T-helper 1 cell (primary cell): ENCODE measurements at places on chromosomes 11 and 22.

DNA sequence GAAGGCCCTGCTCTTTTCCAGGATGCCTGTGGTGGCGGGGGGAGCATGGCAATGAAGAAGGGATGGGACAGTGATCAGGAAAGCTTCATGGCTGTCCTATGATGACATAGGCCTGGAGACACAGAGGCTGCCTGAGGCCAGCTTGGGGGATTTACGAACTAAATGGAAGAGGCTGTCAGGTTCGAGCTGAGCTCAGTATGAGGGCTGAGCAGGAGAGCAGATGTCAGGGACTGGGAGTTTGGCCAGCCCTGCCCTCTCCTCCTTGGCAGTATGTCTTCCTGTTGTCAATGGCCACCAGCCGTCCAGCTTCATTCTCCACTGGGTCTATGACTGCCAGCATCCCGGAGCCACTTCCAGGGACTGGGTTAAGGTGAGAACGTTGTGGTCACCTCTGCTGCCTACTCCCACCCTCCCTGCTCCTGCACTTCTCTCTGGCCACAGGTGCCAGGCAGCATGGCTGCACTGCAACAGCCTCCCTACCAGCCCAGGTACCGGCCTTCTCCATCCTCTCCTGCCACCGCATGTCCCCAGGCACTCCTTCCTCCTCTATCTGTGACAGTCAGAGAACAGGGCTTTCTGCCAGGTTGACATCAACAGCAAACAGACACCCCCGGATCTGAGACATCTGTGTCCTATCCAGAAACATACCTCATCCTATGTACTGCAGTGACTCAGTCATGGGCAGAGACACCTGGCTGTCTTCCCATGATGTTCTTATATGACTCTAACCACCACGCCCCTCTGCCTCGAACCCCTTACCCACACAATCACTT, 75.1 kb downstream of the KIRREL3 start:
- no peak for DNase-seq

DNA sequence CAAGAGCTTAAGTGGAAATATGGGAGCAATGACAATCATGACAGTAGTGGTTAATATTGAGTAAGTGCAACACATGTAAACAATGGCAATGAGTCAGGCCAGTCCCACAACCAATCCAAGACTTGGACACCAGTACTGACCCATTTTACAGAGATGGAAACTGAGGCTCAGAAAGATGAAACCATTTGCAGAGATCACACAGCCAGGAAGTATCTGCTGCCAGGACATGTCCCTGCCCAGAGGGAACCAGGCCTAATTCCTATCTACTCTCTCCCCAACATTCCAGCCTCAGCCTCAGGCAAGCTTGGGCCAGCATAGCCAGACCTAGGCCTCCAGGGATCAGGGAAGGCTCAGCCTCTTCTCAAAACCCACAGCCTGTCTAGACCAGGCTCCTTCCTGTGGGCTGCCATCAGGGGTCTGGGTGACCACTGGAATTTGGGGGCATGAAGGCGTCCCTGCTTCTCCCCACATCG, 395.1 kb downstream of the MN1 start:
- no peak for DNase-seq

GRCh38 chr22:27747396-27748221, 53.9 kb downstream of the MN1 start:
- DNase-seq = no peak

DNA sequence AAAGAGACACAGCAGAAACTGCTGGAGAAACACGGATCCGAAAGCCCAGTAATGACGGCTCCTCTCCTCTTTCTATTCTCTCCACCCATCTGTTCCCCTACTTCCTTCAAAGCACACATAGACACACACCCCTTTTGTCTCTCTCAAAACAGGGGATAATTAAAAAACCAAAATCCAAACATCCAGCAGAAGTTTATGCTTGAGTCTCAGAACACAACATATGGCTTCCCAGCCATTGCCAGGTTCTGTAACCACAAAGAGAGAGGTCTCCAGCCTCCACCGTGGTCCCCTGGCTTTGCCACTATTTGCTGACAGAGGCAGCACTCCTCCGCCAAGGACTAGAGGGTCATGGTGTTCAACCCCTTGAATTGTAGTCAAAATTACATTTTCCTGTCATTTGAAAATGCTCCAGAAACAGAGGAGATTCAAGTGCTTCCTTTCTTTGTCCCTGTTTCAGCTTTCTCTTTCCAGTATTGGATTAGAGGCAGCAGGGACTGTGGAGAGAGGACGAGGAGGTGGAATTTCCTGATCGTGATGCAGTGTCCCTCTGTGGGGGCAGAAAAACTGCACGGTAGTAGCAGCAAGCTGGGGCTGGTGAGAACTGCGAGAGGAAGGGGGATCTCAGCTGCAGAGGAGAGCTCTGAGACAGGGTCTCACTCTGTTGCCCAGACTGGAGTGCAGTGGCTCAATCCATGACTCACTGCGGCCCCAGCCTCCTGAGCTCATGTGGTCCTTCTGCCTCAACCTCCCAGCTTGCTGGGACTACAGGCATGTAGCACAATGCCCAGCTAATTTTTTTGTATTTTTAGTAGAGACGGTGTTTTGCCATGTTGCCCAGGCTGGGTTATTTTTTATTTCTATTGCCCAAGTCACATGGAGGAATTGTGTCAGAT, 60.3 kb downstream of the UBASH3B start:
- no peak for DNase-seq

GRCh38 chr11:120842195-120842594, 181.7 kb upstream of the TBCEL start:
- no peak for DNase-seq

GRCh38 chr22:49243965-49244364, 583.7 kb downstream of the BRD1 start:
- no peak for DNase-seq

DNA sequence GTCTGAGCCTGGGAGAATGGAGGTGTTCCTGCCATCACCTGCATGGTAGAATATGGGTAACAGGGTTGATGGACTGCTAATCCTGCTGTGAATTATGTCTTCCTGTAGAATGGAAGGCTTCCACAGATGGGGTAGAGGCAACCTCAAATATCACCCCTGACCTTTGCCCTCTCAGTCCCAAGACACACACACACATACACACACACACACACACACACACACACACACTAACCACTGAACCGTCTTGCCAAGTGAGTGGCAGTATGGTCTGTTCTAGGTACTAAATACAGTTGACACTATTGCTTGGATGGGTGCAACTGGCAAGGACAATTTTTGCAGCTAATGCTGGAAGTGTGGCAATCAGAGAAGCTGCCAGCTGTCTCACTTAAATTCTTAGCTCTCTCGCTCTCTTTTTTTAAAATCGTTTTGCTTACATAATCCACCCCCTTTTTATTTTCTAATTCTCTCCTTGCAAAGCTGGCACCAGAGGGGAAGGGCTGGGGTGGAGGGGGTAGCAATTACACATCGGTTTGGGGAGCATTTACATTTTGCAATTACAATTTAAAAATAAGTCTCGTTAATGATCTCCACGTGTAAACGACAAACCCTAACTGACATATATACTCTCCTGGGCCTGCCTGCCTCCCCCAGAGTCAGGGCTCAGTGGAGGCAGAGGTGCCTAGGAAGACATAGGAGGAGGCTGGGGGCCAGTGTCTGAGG, 162.6 kb downstream of the FEZ1 start:
- no peak for DNase-seq

DNA sequence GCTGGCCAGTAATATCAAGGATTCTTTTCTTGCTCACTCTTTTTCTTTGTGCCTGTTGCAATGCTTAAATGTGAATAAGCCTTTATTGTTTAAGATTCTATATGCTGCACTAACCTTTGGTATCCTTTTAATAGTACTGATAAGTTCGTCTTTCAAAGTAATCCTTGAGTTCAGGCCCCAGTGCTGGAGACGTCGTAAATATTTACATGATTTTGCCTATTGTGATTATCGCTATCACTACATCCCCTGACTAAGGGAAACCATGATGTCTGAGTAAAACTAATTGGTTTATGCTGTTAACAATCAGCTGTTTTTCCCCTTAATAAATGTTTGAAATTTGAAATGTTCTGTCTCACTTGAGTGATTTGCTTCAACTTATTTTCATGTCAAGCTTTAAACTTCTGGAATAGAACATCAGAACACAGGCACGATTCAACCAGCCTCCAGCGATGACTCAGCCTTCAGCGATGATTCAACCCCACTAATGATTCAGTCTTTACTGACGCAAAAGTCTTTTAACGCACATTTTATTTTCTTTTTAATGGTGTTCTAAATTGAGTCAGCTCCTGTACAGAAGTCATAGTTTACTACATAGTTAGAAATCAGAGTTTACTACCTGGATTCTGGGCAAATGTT, 3.9 kb downstream of the HTATIP2 start:
- no peak for DNase-seq

DNA sequence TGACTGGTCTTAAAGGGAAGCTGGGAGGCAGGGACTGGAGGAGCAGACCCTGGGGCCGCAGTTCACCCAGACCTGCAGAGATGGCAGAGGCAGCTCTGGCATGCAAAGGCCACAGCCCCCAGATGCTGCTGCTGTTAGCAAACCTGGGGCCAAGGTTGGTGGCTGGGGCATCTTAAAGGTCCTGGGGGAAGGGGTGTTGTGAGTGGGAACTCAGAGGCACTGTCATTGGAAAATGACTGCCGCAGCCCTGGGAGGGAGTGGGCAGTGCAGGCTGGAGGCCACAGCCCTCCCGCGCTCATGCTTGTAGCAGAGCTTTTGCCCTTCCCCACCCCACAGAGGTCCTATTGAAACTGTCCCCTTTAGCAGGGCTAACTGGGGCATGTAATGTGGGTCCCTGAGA, 111.8 kb downstream of the CTTN start:
- DNase-seq = no peak

DNA sequence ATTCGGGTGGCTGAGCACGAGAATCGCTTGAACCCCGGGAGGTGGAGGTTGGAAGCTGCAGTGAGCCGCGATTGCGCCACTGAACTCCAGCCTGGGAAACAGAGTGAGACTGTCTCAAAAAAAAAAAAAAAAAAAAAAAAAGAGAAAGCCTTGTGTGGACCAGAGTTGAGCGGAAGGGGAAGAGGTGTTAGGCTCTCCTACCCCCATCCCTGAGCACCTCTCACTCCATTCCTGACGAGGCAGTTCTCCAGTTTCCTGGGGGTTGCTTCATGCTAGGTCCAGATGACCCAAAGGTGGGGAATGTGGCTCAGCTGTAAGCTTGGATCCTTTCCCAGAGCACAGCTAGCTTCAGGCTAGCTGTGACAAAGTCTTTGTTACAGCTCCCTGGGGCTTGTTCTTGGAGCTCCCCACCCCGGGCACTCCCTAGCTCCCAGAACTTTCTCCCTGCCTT, 8.8 kb upstream of the DNAL4 start:
- DNase-seq = no peak

DNA sequence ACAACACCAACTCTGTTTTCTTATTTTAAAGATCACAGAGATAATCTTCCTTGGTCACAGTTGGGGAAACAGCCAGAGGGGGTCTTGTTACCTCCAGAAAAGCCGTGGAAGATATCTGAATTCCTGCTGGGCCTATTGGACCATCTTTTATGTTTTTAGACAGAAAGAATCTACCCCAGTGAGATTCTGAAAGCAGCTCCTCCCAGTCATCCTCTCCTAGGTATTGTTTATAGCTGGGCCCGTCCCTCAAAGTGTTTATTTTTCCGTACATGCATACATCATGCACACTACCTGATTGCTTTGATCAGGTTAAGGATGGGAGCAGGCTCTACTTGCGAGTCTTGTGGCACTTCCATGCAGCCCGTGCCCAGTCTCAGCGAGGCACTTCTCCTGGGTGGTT, 742.4 kb downstream of the NTM start:
- no peak for DNase-seq

GRCh38 chr11:67289651-67290479, 762 bp downstream of the ANKRD13D start:
- DNase-seq = no peak

GRCh38 chr11:119108146-119108856, 1.2 kb downstream of the C2CD2L start:
- DNase-seq = no peak

GRCh38 chr11:79062814-79063762, 377.7 kb downstream of the TENM4 start:
- DNase-seq = no peak

- no peak for DNase-seq
Measured at GRCh38 chr11:21456186-21456585, 736.7 kb upstream of the ANO5 start.

GRCh38 chr22:47408409-47408808, 646.0 kb downstream of the TBC1D22A start:
- no peak for DNase-seq

DNA sequence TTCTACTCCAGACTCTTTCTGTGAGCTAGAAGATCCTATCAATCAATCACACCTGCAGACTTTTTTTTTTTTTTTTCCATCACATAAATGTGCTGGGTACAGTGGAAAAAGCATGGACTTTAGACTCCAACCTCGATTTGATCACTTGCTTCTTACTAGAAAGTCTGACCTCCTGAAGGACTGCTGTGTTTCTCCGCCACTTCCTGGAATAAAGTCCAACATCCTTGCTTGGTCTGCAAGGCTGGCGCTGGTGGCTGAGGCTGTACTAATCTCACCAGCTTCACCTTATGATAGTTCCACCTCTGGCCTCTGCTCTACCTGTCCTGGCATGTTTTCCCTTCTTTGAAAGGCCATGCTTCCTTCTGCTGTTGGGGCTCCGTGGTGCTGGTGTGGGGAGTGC, 60.9 kb upstream of the SESN3 start:
- no peak for DNase-seq

DNA sequence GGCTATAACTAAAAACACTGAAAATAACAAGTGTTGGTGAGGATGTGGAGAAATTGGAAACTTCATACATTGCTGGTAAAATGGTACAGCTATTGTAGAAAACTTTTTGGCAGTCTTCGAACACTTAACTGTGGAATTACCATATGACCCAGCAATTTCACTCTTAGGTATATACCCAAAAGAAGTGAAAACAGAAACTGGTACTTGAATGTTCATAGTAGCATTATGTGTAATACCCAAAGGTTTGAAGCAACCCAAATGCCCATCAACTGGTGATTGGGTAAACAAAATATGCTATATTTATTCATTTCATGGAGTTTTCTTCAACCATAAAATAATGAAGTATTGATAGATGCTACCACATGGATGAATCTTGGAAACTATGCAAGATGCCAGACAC, 40.8 kb upstream of the FTH1 start:
- no peak for DNase-seq

GRCh38 chr11:97687111-97687510, 1297.3 kb downstream of the JRKL start:
- DNase-seq = no peak

GRCh38 chr11:29184939-29185890, 831.6 kb downstream of the KCNA4 start:
- no peak for DNase-seq
